GM19239 (cell line): ENCODE measurements at places on chromosomes 6 and 20.

DNA sequence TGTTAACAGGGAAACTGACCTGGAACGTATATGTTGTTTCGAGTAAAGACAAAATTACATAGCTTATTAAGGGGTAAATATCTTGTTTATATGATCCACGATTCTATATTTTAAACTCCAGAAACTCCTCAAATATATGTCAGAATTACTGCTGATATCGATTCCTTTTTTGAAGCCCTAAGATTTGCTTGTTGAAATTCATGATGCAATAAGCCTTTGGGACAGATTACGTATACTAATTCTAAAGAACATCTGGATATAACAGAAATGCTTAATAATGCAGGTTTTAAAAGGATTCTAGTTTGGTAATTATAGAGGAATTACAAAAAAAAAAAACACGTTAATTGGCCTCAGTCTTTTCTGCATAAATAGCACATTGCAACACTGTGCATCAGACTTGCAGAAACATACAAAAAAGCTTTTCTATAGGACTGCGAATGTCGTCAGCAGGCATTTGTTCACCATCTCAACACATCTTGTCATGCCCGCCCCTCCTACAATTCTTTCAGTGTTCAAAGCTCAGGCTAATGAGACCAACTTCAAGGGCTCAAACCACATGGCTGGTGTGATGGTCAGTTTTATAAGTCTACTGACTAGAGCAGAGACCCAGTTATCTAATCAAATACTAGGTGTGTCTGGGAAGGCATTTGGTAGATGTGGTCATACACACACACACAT lies 74.9 kb downstream of the AGPAT4 start:
- DNase-seq, result no peak

- no peak for DNase-seq
These were observed 421.8 kb downstream of the CDC5L start for GRCh38 chr6:44809258-44809657.

GRCh38 chr20:9500121-9500520 lies 14.3 kb upstream of the LAMP5 start:
- DNase-seq, result no peak

- no peak for DNase-seq
These were observed 49.5 kb downstream of the TRERF1 start for GRCh38 chr6:42402184-42402583.

- DNase-seq, result no peak
These were observed 28.1 kb downstream of the RIPOR3 start for GRCh38 chr20:50663095-50663821.

DNA sequence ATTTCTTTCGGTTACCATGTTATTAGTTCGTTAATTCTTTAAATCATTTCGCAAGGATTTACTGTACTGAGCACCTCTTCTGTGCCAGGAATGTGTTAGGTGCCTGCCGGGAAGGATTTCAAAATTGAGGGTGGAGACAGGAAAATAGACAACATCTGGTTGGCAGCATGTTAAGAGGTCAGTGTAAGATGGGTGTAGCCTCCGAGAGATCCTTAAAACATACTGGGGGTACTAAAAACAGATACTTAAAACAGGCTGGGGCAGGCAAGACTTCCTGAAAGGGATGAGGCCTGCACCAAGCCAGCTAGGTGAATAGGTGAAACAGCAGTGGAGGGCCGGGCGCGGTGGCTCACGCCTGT lies 178.0 kb upstream of the SGK1 start:
- no peak for DNase-seq

DNA sequence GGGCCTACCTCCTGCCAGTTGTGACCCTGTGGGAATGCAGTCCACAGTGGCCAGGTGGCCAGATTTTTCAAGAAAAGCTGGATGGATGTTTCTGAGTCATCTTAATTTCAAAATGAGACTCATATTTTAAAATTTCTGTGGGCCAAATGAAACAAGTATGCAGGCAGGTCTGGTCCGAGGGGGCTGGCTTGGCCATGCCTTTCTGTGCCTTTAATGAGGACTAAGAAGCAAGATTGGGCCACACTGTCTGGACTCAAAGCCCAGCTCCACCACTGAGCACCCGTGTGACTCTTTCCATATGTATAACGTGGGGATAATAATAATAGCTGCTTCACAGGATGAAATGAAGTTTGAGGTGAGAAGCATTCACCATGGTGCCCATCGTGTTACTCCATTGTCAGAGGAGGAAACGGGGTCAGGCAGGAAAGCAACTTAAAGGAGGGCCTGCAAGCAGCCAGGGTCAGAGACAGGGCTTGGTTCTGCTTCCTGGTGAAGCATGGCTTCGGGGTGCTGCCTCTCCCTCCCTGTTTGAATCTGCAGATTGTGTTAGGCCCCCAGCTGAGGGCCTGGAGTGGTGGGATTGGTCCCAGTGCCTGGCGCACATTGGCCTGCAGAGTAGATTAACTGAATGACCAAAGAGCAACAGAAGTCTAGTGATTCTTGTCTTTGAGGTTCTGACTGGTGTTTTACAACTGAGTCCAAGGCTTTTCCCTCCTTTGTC lies 3.8 kb downstream of the SOX12 start:
- no peak for DNase-seq
